Stimulated activated CD8-positive, alpha-beta memory T cell treated with anti-CD3 and anti-CD28 coated beads, Interleukin-4, amount 100 ng/mL, for 1 hour (primary cell): ENCODE measurements at places on chromosomes 1 and 21.

GRCh38 chr1:208137193-208137592 is 107.0 kb downstream of the PLXNA2 start:
- no peak for DNase-seq

DNA sequence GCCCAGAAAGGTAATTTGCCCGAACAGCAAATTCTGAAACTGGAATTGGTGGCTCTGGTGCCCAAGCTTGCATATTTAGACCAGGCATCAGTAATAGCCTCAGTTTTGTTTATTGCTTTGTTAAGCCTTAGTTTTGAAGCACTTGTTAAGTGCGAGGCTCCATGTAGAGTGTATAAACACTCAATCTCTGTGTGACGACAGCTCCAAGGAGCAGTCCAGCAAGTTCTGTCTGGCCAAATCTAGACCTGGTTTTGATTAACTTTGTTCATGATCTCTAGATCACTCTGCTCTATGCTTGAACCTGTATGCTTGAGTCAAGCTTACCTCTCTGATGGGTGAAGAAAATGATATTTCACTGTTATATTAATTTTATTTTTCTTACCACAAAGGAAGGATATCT is 37.4 kb downstream of the DOP1B start:
- DNase-seq: no peak

- peak; percentile 1 for DNase-seq
Measured at GRCh38 chr1:30191154-30191702, 532.2 kb downstream of the MATN1 start.

DNA sequence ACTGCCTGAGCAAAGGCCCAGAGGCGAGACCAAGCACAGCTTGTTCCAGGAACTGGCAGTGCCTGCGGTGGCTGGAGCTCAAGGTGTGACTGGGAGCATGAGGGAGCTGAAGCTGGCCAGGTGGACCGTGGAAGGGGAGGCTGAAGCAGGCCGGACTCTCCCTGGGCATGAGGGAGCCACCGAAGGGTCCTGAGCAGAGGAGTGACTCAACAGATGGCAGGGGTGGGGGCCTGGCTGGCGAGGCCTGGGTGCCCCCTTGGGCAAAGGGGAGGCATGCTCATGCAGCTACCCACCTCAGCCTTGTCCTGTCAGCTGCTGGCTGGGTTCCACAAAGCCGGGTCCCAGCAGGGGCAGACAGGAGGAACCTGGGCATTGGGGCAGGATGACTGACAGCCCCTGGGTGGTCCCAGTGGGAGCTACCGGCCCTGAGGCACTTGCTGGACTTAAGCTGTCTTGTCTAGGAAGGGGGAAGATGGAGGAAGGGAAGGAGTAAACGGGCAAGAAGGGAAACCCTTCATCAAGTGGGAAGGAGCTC is 118.9 kb downstream of the LACTBL1 start:
- DNase-seq: no peak

DNA sequence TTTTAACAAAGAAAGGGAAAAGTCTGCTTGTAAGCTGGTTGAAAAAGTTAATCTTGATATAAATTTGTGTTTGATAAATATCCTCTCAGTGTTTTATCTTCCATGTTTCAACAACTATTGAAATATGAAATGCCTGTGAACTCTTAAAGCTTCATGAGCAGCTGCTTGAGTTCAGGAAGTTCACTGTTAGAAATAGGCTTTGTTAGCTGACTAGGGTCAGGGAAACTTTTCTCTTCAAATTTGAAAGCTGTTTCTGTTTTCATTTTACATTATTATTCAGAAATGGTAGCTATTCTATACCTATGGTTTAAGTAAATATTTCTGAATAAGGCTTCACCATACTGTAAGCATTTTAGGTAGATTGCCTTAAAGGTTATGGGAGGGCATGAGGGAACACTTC is 191.7 kb downstream of the HS2ST1 start:
- no peak for DNase-seq

DNA sequence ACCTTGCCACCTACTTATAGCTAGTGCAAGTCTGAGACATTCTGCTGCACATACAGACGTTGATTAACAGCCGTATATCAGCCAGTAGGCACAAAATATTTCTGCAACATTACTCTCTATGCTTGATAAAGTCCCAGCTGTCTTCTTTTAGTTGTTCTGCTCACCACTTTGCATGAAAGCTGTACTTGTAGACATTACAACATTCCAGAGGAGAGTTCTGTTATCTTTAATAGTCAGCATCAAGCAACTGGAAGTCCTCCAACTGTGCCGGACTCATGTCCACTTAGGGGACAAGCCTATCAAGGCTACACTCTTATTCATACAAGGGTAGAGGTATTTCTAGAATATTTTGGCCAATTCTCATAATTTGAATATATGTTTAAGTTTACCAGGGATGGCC is 50.0 kb downstream of the CACHD1 start:
- DNase-seq: no peak

GRCh38 chr1:234611225-234611846 is 1.4 kb upstream of the IRF2BP2 start:
- no peak for DNase-seq

DNA sequence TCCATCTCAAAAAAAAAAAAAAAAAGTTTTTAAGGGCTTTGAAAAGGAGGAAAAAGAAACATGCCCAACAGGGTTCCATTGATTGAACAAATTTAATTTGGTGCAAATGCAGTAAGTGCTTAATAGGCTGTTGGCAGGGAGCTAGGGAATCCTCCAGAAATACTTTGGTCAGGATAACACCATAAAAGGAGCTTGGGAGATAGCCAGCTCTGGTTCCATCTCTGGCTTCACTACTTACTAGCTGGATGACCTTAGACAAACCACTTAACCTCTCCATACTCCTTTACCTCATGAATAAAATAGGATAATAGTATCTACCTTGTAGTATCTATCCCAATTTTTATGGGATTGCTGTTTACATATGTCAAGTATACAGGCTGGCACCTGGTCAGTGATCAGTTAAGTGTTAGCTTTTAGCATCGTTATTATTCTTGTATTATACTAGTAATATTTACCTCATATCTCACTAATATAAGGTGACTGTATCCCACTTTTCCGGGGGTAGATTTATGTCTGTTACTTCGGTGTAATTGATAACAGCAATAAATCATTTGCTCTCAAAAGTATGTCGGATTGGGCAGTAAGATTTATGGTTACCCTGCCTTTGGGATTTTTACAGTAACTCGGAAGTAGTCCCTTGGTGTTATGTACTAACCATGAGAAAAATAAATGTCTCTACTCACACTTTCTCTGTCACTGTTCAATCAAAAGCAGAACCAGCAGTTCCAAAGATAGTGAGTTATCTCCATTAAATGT is 36.4 kb downstream of the BTG3 start:
- no peak for DNase-seq

- DNase-seq: no peak
Measured at GRCh38 chr1:217088011-217088410, 364.8 kb upstream of the ESRRG start.

DNA sequence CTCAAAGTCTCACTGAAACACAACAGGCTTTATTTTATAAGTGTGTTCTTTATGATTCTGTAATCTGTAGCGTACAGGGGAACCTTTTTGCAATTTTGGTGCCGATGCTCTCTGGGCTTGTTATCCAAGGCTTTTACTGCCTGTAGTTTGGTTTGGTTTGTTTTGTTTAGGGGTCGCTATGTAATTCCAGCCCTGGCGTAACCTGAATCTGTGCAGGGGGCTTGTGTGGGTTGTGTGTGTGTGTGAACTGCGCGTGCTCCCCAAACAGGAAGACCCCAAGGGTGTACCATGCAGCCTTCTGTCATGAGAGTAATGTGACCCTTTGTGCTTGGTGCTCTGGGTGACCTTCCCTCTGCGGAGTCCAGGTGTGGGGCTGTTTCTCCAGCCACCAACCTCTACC is 92.1 kb upstream of the CLDN14 start:
- no peak for DNase-seq

DNA sequence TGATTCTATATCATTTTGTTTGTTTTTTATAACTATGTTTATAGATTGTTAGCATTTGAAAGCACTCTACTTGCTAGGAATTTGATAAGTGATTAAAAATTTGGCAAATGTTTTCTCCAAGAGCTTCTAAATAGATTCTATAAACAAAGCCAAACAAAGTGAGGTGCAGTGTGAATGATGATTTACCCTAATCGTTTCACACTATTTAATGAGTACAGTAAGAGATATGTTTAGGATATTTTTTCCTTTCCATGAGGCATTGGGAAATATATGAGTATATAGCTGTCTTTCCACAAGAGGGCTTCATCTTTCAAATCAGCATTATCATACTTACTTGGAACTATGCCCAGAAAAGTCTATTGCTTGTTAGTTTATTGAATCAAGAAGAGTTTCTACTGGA is 277.0 kb upstream of the BRINP3 start:
- DNase-seq: no peak

DNA sequence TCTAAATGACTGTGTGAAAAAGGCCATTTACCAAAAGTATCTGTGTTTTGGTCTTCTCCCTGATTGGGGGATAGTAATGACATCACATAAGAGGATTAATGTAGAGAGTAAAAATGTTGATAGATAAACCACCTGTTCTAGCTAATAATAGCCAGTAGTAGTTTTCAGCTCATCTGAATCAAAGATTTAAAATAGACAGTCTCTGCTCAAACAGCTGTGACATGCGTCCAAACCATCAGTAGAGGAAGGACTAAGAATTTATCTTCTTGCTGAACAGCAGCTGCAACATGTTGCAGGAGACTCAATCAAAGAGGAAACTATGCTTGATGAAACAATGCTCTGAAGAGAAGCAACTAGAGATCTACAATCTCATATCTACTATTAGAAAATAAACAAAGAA is 21.4 kb downstream of the TMPRSS15 start:
- no peak for DNase-seq

GRCh38 chr1:200867018-200867811 is 5.6 kb upstream of the GPR25 start:
- no peak for DNase-seq

GRCh38 chr21:40622531-40622930 is 224.4 kb downstream of the DSCAM start:
- no peak for DNase-seq

- no peak for DNase-seq
Measured at GRCh38 chr1:19032413-19032695, 75.9 kb upstream of the IFFO2 start.

DNA sequence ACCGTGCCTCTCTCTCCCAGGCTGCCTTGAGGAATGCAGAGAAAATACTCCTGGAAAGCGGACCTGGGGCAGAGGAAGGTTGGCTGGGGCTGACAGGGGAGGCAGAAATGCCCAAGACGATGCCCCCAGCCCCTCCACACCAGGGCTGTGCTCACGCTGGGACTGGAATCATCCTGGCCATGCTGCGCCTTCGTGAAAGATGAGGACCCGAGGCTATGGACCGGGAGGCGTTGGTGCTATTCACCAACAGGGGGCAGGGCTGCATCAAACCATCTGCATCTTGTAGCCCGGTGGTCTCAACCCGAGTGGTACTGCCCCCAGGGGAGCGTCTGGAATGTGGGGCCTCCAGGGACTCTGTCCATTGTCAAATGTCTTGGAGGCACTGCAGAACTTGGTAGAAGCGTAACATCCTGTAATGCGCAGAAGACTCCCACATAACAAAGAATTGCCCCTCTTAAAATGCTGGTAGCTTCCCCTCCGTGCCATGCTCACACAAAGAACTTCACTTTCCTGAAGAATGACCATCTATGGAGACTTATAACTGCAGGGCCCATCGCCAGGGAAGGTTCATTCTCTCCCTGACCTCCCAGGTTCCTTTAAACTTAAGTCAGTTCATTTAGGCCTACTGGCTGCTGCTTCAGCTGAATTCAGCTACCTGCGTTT is 251.2 kb downstream of the RRAGC start:
- DNase-seq: no peak

DNA sequence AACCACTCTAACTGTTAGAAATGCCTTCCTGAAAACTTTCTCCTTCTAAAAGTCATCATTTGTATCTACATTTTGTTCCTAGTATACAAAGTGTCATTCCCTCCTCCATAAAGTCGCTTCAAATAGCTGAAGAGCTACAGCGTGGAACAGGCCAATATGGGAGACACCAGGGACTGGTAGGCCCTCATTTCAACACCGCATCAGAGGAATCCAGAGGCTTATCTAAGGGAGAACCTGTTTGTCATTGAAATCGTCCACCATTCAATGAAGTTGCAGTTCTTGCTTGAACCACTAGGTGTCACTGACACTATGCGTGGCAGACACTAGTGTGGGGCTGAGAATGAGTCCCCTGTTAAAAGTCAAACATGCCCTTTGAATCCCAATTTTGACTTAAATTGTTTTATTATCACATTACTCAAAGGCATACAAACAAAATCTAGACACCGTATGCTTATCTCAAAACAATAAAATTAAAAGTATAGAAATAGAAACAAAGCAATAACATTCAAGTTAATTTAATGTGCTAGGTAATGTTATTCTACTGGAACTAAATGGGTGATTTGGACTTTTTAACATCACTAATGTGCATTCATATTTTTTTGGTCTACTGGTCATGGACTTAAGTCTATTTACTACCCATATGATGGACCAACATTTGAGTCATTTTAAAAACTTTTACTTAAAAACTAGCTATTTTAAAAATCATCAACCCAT is 182.3 kb downstream of the FCRL5 start:
- peak; percentile 13 for DNase-seq

- DNase-seq: no peak
Measured at GRCh38 chr1:221315330-221315729, 426.6 kb downstream of the DUSP10 start.

DNA sequence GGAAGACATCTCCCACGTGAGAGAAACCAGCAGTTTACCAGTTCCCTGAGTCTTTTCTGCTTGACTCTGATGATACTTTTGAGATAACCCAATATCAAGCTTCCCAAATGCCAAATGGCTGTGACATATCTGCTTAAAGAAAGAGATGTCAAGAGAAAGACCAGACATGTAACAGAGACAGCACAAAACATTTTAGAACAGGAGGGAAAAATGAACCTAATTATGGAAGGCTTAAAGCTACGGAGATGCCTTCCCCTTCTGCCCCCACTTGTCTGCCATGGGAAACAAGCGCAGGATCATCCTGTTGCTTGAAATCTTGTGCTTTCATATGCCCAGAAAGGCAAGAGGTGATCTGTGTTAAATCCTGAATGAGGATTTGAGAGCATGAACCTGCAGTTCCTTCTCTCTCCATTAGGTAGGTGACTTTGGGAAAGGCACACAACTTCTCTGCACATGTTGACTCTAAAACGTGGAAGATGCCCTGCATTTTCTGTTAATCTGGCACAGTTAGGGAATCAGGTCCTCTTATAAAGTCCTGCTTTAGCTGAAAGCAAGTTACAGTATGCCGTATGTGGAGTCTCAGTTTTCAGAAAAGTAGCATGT is 46.7 kb upstream of the MTR start:
- DNase-seq: no peak

DNA sequence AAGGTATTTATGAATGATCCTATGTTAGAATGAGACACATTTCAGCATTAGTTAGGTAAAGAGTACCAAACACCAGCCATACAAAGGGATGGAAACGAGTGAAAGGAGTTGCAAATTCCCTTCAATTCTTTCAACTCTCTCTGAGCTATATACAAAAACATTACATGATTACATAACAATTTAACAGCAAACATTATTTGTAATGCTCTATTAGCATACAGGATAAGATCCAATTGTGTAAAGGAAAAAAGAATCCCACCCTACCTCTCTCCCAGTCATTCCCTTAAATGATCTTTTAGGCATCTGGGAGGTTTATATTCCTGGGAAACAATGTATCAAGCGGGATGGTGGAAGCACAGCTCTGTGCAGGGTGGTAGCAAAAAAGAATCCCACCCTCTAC is 117.9 kb downstream of the RHOU start:
- no peak for DNase-seq
